A172 (cell line): ENCODE measurements at places on chromosomes 6 and 20. TPM values are rescaled to one million over a fixed set of nuclear protein-coding genes. Genes with fewer than 3 reads are reported as not detected.

Gene OR12D3
- not detected in 2 replicates for total RNA-seq

Gene PKIB
- total RNA-seq, result 2.0 and 4.1 TPM in 2 replicates

Gene MUC22
- 0.14 TPM in 1 of 2 replicates, not detected in the other for total RNA-seq

Gene SYNGAP1
- 1.8 and 2.5 TPM in 2 replicates for total RNA-seq

Gene BTNL2
- not detected in 2 replicates for total RNA-seq
